ENCODE measurements at places on chromosomes 16 and 17. TPM values are rescaled to one million over a fixed set of nuclear protein-coding genes. Genes with fewer than 3 reads are reported as not detected.
A peak's percentile ranks its signal among the peaks of the same experiment; 100 is the strongest.

DNA sequence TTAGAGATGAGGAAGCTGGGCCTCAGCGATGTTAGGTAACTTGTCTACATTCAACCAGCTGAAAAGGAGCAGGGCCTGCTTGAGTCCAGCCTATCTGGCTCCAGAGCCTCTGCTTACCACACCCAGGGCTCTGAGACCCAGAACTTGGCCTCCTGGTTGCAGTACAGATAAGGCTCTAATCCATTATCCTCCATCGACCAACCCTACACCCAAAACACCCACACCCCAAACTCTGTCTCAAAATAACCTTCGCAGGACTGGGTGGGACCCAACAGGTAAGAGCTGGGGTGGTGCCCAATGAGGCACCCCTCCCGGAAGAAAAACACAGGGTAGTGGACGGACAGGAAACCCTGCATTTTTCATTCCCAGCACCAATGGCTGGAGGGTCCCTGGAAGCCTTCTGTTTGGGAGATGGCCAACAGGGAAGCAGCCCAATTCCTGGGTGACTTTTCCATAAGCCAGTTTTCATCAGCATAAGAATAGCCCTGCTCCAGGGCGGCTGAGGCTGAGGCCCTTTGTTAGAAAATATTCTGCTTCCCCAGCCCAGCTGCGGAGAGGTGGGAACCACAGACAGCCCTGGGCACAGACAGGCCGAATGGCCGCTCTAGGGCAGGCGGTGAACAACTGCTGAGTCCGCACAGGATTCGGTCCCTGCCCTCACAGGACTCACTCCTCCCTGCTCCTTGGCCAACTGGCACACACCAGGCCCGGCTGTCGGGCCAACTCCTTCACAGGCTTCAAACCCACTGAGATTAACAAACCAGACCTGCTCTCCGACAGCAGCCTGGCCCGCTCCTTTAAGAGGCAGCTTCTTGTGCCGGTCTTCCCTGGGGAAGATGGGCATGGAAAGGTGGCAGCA lies 9.8 kb downstream of the SMIM5 start:
- no peaks in the 10 kb centered on the region for H3K4me1 ChIP-seq
- DNase-seq: no peak
- H3K27ac ChIP-seq: no peak overlapping the region
- H3K4me3 ChIP-seq: no peak overlapping the region
- no peaks in the 10 kb centered on the region for H3K36me3 ChIP-seq
- no peaks in the 10 kb centered on the region for H3K27me3 ChIP-seq

DNA sequence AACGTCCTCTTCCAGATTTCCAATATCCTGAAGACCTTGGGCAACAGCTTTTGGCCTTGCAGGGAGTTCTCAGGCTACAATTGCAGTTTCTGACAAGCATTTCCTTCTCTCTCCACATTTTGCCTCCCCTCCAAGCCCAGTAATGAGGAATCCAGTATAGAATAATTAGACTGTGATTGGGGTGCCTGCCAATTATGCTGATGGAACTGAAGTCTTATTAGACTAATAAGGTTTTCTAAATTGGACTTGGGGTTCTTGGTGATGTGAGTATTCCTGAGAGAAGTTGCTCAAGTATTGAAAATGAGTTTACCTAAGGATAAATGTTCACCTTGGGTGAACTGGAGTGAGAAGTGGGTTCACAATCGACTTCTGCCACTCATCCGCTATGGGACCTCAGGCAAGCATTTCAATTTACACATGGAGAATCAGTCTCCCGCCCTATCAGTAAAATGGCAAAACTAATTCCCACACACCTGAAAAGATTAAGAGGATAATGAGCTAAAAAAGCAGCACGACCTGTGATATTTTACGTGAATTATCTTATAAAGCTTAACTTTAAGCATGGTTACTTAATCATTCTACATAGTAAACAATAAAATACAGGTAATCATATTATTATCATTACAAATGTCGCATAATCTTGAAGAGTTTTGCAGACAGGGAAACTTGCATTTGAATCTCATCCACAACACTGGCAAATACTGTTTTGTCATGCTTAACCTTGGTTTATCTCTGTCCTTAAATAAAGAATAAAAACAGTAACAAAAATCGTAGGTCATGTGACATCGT lies 628.0 kb downstream of the TMEM114 start:
- DNase-seq: no peak
- H3K4me3 ChIP-seq: no peak overlapping the region
- no peak overlapping the region for H3K27ac ChIP-seq
- H3K4me1 ChIP-seq: no peaks in the 10 kb centered on the region
- no peaks in the 10 kb centered on the region for H3K27me3 ChIP-seq

- peaks cover 3% of the 10 kb centered on the region for H3K36me3 ChIP-seq
- no peak overlapping the region for H3K27ac ChIP-seq
- H3K4me3 ChIP-seq: no peak overlapping the region
- no peaks in the 10 kb centered on the region for H3K4me1 ChIP-seq
- DNase-seq: peak; percentile 75
Observed at GRCh38 chr16:81707411-81708265, 71.5 kb upstream of the PLCG2 start.

DNA sequence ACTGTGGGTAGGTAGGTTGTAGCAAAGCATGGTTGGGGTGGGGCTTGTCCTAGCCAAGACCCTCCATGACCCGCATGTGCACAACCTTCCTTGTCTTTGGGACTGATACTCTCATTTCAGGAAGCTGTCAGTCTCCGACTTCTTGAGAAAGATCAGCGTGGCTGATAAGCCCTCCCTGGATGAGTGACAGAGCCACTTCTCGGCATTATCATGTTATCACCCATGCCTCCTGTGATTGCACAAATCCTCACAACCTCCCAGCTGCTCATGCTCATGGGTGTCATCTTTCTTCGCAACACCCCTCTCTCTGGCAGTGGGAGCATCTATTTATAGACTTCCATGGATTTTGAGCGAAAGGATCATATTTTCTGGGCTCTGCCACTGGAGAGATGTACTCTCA lies 314.2 kb downstream of the FOXL1 start:
- DNase-seq: no peak
- H3K4me1 ChIP-seq: no peaks in the 10 kb centered on the region
- no peaks in the 10 kb centered on the region for H3K36me3 ChIP-seq
- H3K27me3 ChIP-seq: no peaks in the 10 kb centered on the region
- no peak overlapping the region for H3K27ac ChIP-seq

DNA sequence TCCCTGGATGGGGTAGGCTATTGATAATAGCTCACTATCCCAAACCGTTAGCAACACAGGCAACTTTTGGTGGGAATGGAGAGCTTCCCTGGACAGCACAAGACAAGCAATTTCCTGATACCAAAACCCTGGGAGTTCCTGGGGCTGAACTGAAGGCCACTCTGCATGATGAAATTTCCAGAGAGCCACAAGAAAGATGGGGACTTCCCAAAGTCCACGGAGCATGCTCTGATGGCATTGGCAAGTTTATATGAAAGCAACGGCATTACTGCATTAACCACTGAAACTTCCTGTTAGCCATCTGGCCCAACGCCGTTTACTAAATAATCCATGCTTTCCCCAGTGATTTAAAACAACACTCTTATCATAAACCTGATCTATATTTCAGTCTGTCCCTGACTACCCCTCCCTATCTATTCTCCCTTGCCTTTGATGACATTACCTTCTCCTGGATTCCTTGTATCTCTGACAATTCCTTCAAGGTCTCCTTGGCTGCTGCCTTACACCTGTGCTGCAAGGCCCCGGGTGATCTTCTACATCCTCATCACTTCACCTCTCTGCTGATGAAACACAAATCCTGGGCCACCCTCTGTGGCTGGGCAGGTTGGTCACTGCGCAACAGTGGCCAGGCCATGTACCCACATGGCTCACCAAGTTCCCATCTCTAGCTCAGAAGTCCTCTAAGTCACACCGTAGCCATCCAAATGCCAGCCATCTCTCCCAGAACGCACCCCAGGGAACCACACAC lies 108.5 kb upstream of the RCVRN start:
- no peaks in the 10 kb centered on the region for H3K36me3 ChIP-seq
- H3K27me3 ChIP-seq: no peaks in the 10 kb centered on the region

DNA sequence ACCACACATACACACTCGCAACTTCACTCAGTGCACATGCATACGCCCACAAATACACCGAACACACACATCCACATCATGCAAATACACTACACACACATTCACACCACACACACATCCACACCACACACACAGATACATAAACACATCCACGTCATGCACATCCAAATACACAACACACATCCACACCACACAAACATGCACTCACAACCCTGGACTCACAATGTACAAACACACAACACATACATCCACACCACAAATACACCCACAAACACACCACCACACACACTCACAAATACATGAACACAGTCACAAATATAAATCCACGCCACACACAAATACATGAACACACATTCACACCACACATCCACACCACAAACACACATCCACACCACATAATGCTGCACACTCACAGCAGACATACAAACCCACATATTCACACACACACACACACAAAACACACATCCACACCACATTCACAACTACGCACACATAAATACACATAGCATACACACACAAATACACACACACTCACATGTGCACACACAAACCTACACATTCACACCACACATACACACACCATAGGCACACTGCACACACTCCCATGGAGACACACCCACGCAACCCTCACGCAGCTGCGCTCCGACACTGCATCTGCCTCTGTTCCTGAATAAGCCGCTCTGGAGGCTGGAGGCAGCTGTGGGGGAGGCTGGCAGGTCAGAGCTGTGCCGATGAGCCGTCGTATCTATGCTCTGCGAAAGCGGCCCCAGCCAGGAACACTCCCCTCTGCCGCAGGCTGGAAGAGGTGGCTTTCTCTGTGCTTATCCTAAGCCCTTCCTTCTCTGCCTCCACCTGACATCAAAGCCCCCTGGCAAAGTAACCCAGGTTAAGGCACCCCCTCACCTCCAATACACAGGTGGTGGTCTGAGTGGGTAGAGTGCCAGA lies 141.8 kb downstream of the GRIN2A start:
- H3K4me3 ChIP-seq: no peak overlapping the region
- no peaks in the 10 kb centered on the region for H3K4me1 ChIP-seq
- no peaks in the 10 kb centered on the region for H3K36me3 ChIP-seq
- DNase-seq: no peak
- H3K27me3 ChIP-seq: no peaks in the 10 kb centered on the region

GRCh38 chr17:63665527-63666214 lies 34.3 kb downstream of the LIMD2 start:
- no peak overlapping the region for H3K4me3 ChIP-seq
- H3K27ac ChIP-seq: no peak overlapping the region
- no peaks in the 10 kb centered on the region for H3K27me3 ChIP-seq
- DNase-seq: no peak

DNA sequence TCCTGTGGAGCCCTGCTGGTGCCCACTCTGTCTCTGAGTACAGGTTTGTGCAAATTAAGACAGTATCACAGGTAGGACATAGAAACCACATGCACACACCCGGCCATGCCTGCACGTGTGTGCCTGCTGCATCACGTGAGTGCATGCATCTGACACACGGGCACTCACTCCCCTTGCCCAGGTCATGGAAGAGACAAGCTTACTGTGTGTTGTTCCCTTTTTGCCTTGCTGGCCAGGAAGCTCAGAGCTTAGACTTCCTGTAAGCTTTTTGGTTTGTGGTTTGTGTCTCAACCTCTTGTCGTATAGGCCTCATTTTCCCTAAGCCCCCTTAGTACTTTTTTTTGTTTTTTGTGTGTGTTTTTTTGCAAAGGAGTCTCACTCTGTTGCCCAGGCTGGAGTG lies 25.0 kb downstream of the ZNF469 start:
- no peak overlapping the region for H3K4me3 ChIP-seq
- no peak overlapping the region for H3K27ac ChIP-seq
- H3K36me3 ChIP-seq: no peaks in the 10 kb centered on the region
- DNase-seq: no peak
- no peaks in the 10 kb centered on the region for H3K27me3 ChIP-seq
- no peaks in the 10 kb centered on the region for H3K4me1 ChIP-seq

GRCh38 chr17:14699574-14700185 lies 398.8 kb downstream of the HS3ST3B1 start:
- H3K4me1 ChIP-seq: no peaks in the 10 kb centered on the region
- H3K27me3 ChIP-seq: no peaks in the 10 kb centered on the region
- no peak for DNase-seq
- no peak overlapping the region for H3K4me3 ChIP-seq

The CRYM gene
- total RNA-seq: not detected

The CDRT15 gene
- total RNA-seq: not detected

The PPP1R27 gene
- not detected for total RNA-seq
